GM12891 (cell line): ENCODE measurements at places on chromosomes 12 and 14.

- DNase-seq, result no peak
Observed at GRCh38 chr12:120659151-120659525, 18.7 kb downstream of the CABP1 start.

GRCh38 chr12:71128191-71128788 lies 29.5 kb downstream of the TSPAN8 start:
- no peak for DNase-seq

DNA sequence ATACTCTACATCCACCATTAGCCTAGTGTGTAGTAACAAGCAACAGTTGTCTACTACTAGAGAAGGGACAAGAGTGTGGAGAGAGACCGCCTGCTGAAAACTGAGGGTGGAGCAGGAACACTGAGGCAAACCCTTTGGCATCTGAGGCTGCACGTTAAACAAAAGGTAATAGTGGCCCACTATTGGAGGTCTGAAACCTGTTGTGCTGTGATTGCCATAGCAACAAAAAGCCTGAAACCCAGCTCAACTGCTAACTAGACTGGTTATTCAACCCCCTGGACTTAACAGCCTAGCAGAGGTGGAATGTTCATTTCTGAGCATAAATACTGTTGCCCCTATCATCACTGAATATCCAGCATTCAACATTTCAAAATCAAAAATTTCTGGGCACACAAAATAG lies 43.0 kb downstream of the PPP4R4 start:
- no peak for DNase-seq

DNA sequence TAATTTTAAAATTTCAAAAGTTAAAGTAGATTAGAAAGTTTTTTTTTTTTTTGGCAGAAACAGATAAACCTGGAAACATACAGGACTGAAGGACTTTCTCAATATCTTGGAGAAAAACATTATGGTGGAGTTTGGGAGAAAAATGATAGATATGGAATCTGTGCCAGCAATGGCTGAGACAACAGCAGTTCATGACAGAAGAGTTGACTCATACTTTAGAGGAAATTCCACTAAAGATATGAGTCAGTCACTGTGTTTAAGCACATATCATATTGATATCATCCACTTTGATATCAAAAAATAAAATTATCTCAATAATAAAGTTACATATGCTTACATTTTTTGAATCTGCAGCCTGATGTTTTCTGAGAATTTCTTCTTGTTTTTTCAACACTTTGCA lies 193.9 kb upstream of the OR4E1 start:
- DNase-seq, result no peak

GRCh38 chr12:65367396-65367795 lies 88.9 kb downstream of the MSRB3 start:
- DNase-seq, result no peak

DNA sequence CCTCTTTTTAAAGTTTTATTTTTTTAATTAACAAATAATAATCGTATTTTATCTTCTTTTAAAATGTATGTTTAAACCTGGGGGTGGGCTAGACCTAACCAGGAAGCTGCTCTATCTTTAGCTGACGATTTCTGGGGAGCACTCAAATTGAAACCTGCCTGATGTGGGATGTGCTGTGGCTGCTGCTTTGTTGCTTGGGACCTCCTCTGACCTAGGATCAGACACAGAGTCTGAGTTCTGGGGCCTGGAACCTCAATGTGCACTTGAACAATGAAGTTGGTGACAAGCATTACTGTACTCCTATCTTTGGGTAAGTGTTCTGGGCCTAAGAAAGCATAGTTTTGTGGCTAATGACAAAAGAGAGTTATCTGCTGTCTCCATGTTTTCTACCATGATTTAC lies 386.7 kb downstream of the DAD1 start:
- DNase-seq, result no peak

- no peak for DNase-seq
Observed at GRCh38 chr12:2633176-2633824, 161.5 kb upstream of the FKBP4 start.

DNA sequence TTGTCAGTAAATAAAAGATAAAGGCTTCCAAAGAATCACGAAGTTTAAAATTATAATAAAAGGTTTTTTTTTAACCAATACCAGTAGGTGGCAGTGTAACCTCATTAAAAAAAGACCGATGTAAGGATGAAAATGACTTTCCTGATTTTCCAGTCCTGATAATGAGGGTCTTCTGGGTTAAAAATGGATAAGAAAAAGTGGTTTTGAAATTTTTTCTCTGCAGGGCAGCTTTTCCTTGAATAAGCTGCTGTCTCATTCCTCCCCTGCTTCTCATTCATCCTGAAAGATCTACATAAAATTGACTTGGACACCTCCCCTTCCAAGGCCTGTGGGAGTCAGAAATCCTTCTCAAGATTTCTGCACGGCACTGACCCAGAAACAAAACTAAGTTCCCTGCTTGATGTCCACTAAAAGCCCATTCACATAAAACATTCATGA lies 58.9 kb upstream of the FBXO33 start:
- no peak for DNase-seq

DNA sequence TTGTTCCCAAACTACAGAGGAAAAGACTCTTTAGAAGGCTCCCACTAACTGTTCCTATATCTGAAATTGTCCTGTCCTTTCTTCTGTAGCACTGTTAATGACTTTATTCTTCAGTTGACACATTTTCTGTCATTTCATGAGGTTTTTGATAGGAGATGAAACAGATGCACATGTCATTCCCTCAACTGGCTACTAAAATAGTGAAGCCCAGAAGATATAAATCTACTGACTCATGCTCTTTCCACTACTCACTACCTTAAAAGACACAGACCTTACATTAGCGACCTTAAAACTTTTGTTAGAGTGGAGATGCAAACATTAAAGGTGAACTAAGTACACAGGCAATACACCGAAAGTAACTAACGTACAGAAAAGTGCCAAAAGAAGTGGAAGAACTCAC lies 59.5 kb upstream of the ANKS1B start:
- no peak for DNase-seq

- no peak for DNase-seq
Observed at GRCh38 chr12:129372876-129373275, 519.6 kb downstream of the GLT1D1 start.
